Posterior cingulate gyrus (tissue), 11 donors: ENCODE measurements at places on chromosomes 2 and 18.

GRCh38 chr2:36572054-36572718 lies 25.8 kb downstream of the FEZ2 start:
- no peak for DNase-seq

GRCh38 chr2:219084791-219085190 lies 24.1 kb upstream of the IHH start:
- DNase-seq: no peak

- no peak for DNase-seq
These were observed 292.4 kb upstream of the SETBP1 start for GRCh38 chr18:44388329-44388728.

DNA sequence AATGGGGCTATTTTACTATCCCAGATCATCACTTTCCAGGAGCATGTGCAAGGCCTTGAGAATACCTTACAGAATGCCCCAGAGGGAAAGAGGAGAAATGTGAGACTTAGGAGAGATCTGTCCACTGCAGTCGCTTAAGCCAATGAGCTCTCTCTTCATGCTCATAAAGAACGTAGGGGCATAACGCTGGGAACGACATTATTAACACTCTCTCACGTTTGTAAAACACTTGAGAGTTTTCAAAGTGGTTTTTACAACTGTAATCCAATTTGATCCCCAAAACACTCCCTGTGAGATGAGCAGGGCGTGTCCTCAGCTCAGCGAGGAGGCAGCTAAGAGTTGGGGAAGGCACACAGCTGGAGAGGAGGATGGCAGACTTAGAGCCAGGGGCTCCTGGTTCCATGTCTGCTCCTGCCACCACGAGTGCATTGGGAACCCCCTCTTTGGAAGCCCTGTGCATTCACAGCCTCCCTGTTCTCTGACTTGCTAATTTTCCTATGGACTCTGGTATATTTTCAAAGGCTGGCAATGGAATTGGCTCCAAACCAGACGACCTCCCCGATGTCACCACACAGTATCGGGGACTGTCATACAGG lies 97.4 kb downstream of the PLB1 start:
- DNase-seq: no peak

GRCh38 chr2:43241558-43241957 lies 15.2 kb upstream of the ZFP36L2 start:
- DNase-seq: peak; percentile 49

DNA sequence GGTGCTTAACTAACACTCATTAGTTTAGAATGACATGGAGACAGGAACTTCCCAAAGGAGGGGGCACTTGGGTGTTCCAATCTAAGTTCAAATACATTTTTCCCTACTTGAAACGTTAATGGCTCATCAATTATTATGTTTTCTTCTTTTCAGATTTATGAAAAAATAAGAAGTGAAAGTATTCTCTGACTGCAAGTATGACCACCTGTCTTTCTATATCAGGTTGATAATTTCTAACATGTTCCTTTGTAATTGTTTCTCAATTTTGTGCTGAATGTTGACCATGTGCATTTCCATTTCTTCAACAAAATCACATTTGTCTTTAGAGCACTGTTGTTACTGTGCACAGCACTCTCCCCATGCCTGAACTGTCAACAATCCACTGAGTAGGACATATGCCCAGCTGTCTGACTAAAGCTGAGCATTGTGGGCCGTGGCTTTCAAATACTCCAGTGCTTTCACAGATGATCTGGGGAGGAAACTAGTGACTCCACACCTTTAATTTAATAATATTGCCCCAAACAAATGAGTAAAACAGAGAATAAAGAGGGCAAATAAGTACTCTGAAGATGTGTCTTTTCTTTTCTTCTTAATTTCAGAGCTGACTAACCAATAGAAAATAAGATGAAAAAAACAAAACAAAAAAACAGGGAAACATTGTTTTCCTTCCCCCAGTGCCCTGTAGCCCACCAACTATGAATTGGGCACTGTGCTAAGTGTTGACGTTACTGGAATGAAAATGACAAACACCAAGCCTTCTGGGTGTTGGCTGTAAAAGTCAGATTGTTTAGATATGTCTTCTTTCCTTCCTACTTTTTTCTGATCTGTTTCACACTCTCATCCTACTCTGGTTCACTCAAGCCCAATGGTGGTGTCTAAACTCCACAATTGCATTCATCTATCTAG lies 16.0 kb downstream of the LANCL1 start:
- DNase-seq: no peak

DNA sequence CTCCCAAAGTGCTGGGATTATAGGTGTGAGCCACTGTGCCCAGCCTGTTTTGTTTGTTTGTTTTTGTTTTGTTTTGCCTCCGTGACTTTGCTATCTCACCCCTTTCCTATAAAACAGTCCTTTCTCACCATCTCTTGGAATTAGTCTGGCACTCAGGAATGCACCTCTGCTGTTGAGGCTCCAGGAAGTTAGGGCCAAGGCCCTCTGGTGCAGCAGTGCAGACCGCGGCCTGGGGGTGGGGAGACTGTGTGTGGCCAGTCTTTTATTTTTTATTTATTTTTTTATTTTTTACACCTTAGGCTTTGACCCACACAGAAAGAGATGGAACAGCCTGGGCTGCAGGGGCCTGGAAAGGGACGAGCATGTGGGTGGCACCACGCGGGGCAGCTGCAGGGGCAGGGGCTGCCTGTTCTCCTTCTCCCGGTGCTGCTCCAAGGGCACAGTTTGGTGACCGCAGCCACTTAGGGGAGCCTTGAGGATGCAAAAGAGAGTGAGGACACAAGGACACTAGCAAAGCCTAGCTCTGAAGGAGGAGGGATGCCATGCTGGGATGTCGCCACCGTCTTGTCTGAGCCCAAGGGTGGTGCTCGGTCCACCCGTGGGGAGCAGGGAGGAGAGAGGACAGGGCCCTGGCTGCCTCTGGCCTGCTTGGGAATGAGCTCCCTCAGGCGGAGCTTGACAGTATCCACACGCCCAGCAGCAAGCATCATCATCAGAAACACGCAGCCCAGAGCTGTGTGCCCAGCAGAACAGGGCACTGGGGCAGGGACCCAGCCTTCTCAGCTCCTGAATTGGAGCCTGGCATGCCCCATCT lies 19.4 kb upstream of the ALPI start:
- no peak for DNase-seq

DNA sequence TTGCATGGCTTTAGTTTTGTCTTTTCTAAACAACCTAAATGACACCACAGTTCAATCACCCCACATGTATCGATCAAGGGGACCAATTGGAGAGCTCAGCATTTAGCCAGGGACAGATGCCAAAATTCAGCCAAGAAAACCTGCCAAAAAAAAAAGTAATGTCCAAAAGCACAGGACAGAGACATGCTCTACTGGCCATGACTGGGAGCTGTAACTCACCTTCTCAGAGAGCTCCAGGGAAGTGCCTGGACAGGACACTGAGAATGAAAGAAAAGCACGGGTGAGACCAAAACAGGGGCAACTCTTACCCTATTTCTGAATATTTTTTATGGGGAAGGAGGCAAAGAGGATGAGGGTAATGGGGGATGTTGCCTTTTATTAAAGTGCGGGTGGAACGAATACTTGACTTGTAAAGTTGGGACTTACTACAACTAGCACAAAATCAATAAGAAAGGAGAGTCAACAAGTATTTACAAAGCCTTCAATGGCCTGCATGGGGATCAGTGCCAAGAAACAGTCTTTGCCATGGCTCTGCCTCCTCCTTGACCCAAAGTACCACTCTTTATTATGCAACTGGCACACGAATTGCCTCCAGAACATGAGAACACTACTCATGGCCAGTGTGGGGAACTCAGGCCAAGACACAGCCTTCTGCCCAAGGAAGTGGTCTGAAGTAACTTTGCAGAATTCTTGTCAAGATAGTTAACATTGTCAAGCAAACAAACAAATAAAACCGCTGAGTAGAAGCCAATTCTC lies 72.9 kb upstream of the HK2 start:
- no peak for DNase-seq

- DNase-seq: no peak
These were observed 190.4 kb upstream of the STK17B start for GRCh38 chr2:196361606-196362326.

DNA sequence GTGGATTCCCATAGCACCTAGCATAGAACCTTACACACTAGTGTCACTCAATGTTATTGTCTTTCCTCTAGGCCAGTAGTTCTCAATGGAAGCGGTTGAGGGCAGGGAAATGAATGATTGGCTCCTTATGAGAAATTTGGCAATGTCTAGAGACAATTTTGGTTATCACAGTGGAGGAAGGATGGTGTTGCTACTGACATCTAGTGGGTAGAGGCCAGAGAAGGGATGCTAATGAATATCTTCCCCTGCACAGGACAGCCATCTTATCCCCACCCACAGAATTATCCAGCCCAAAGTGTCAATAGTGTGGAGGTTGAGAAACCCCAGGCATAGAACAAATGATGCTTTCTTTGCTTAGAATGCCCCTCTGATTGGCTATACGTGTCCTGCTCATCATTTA lies 15.8 kb downstream of the C18orf63 start:
- no peak for DNase-seq

DNA sequence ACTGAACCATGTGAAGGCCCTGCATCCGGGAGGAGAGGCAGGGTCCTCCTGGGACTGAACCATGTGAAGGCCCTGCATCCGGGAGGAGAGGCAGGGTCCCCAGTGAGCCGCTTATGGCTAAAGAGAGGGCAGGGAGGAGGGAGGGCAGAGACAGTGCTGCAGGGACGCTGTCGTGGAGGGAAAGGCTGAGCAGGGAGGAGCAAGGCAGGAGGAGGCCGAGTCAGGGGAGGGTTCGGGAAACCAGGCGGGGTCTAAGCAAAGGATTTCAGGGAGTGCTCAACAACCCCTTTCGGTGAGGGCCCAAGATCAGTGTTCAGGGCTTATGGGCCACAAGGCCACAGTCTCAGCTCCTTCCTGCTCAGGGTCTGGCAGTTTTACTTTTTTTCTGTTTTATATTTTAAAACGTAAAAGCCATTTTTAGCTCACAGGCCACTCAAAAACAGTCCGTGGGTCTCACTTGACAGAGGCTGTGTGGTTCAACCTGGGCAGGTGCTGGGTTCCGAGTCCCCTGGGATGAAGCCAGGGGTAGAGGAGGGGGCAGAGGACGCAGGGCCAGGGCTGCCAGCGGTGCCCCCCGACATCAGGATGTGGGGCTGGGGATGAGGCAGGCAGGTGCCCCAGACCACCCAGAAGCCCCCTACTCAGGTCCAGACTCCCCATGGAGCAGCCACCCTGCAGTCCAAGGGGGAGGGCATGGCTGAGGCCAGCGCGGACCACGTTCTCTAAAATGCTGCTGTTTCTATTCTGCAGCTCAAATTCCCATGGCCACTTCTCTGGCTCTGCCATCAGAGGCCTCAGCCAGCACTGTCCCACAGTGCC lies 5.2 kb downstream of the TMEM18 start:
- DNase-seq: no peak

DNA sequence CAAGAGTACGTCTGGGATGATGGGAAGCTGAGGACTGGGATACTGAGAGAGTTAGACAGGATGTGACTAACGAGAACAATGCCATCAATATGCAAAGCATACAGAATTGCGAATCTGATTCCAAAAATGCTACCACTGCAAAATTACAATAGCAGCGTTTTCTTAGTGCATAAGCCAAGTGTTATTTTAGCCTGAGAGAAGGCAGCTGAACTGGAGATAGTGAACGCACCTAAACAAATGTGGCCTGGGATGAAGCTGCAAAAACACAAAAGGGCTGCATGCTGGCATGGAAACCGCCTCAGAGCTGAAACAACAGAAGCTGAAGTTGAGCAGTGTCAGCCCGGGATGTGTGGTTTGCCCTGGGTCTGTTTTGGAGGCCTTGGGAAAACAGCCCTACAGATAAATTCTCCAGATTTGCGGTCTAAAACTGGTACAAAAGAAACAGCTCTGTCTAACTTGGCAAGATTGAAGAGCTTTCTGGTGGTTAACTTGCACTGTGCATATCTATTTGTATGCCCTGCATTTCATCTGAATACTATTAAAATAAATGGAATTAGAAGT lies 45.5 kb downstream of the LYPD6 start:
- no peak for DNase-seq

DNA sequence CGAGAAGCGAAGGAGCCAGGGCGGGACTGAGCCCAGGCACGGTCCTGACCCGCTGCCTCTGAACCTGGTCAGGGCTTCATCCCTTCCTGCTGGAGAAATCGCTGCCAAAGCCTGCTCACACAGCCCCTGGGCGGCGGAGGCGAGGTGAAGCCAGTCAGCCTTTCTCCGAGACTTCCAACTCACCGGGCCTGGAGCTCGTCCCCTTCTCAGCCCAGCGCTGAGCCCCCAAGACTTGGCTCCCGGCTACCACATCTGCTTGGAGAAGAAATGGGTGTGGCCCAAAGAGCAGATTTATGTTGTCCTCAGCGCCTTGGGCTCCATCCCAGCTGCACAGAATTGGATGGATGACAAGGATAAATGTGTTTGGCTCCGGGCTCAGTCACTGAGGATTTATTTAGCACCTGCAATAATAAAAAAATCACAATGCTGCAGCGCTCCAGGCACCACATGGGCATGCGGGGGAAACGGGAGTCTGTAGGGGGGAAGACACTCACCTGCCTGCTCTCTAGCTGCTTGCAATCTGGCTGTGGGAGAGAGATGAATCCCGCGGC lies 64.9 kb downstream of the ACTR2 start:
- DNase-seq: no peak

DNA sequence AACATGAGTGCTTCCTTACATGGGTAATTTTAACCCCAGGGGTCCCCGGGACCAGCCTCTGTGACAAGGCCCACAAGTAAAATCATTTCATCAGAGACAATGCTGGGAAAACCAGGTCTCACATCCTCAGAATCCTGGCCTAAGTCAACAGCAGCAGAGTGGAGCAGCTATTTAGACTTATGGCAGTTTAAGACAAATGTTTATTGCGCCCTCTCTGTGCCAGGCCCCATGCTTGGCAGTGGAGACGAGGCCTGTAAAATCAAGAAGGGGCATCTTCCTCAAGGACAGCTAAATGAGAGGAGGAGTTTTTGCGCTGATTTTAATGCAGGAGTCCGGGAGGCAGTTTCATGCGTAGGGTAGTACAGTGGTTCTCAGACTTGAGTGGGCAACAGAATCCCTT lies 56.0 kb upstream of the ACAA2 start:
- DNase-seq: no peak

DNA sequence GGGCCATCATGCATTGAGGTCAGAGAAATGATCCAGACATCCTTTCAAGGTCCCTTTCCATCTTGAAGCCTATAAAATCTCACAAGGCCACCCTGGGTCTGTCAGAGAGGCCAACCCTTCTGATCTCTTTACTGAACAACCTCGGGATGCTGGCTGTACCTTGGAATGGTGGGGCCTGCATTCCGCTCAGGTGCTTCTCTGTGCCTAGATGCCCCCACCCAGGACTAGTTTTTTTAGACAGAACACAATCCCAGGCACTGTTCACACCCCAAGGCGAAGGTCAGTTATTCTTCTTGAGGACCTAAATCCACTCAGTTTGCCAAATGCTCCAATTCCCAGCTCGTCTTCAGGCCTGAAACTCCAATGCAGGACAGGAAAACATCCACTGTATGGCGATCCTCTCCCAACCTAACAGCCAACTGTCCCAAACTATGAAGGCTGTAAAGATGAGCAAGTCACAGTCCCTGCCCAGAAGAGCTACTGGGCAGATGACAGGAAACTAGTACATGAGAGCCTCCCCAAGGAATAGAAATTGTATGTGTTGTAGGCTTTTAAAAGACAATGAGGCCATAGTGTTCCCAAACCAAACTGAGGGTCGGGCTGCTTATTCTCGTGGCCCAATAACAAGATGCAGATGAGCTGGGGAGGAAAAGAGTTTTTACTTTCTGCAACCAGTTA lies 154.4 kb upstream of the ACAA2 start:
- no peak for DNase-seq

- DNase-seq: no peak
These were observed 108.4 kb downstream of the ALMS1 start for GRCh38 chr2:73494031-73494430.

GRCh38 chr18:35458677-35459441 lies 38.9 kb downstream of the INO80C start:
- DNase-seq: no peak

GRCh38 chr2:177543007-177543760 lies 150.6 kb downstream of the AGPS start:
- no peak for DNase-seq
